ENCODE measurements at places on chromosomes 1 and 21.

GRCh38 chr1:76430531-76430930 lies 356.0 kb downstream of the ST6GALNAC3 start:
- no peak for DNase-seq

GRCh38 chr21:45874716-45875415 lies 106.7 kb upstream of the COL6A1 start:
- no peak for DNase-seq

DNA sequence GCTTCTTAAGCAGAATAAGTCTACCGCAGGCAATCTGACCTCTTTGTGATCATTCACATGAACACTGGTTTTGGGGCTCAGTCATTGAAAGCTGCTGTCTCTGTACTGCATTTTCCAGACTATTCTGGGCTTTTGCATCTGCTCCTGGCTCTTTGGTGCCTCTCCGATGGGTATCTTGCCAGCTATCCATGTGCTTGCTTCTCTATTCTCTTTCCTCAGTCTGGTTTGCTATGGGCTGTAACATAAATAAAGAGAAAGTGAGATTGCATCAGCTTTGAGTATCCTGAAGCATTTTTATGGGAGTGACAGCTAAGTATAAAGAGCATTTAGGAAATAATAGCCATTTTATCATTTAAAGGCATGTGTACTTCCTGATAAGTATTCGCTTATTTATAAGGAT lies 70.7 kb downstream of the C1orf21 start:
- DNase-seq: no peak

DNA sequence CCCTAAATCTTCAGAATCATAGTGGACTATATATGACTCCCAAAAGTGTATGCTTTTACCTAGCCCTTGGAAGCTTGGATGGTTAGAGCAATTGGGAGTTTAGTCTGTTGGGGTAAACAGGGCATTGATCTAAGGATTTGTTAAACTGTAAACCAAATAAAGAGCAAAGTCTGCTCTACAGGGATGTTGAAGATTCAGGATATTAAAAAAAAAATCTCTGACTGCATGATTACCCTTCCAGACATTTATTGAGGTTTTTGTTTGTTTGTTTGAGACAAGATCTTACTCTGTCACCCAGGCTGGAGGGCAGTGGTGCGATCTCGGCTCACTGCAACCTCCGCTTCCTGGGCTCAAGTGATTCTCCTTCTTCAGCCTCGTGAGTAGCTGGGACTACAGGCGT lies 31.6 kb downstream of the PBX1 start:
- no peak for DNase-seq

DNA sequence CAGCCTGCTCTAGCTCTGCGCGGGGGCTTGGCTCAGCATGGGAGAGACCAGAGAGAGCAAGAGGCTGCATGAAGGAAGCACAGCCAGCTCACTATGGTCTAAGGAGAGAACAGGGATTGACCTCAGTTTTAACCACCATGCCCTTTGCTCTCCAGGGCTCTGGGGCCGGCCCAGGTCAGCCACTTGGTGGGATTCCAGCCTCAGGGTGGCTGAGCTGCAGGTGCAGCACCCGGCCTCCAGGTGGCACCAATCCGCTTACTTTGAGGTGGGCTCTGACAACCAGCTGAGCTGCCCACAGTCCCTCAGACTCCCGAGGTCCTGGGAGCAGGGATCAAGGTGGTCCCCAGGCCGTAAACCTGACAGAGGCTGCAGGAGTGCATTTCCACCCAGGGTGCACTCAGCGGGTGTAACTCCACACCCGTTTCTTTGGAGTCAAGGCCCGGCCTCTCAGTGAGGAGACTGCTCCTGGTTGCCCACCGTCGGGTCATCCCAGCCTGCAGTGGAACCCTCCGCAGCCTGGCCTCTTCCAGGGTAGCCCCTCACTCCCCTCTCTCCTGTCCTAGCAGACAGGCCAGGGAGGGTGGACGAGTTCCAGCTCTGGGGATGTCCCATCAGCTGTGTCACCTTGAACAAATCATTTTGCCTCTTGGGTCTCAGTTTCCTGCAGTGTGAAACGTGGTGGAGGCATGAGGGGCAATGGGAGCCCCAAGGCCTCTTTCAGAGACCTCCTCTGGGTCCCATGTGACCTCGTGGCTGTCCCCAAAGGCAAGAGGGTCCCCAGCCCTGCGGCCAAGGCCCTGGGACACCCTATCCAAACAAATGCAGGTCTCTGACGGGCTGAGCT lies 607 bp upstream of the LGR6 start:
- DNase-seq: peak; percentile 69
